NCI-H345 (cell line): ENCODE measurements at places on chromosomes 3 and 15.

- DNase-seq, result no peak
These were observed 26.5 kb upstream of the TIMP4 start for GRCh38 chr3:12185172-12185710.

GRCh38 chr3:123739754-123740153 is 144.4 kb downstream of the MYLK start:
- DNase-seq, result no peak

DNA sequence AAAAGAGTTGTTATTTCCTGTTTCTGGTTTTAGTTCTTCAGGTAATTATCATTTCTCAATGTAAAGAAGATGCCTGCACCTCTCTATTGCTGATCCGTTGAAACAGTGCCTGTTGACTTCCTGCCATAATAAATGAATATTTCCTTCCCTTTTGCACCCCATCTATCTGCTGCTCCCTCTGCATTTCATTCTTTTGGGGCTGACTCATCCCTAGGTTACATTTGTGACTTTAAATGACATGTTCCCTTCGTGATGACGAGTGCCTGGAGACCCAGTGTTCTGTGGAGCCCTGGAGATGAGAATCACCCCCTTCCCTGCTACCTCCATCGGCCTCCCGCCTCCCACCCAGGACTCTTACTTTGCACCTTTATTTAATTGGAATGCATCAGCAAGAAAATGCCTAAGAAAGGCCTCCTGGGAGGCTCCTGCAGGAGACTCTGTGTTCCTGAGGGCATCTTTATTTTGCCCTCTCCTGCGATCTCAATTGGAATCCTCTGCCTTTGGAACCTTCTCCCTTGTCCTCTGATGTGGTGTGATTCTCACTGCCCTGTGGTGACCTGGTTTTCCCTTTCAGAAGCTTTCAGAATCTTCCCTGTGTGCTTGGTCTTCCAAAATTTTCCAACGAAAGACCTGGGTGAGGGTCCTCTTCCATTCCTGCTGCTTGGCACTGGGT is 13.7 kb downstream of the LRRK1 start:
- DNase-seq, result no peak

DNA sequence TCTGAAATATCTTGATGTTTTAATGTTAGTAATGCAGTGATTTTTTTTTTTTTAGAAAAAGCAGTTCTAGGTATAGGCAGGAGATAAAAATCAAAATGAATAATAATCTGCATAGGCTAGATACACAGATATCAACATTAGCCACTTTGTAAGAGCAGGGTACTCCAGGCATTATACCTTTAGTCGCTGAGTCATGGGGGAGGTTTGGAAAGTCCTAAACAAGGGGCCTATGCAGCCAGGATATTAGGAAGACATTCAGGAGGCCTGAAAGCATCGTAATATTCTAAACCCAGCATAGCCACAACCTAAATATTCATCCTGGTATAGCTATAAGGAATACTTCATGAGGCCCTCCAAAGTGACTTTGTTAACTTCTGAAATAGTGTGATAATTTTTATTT is 258.1 kb upstream of the NECTIN3 start:
- no peak for DNase-seq

GRCh38 chr15:91965501-91966193 is 112.1 kb downstream of the SLCO3A1 start:
- peak; percentile 24 for DNase-seq

DNA sequence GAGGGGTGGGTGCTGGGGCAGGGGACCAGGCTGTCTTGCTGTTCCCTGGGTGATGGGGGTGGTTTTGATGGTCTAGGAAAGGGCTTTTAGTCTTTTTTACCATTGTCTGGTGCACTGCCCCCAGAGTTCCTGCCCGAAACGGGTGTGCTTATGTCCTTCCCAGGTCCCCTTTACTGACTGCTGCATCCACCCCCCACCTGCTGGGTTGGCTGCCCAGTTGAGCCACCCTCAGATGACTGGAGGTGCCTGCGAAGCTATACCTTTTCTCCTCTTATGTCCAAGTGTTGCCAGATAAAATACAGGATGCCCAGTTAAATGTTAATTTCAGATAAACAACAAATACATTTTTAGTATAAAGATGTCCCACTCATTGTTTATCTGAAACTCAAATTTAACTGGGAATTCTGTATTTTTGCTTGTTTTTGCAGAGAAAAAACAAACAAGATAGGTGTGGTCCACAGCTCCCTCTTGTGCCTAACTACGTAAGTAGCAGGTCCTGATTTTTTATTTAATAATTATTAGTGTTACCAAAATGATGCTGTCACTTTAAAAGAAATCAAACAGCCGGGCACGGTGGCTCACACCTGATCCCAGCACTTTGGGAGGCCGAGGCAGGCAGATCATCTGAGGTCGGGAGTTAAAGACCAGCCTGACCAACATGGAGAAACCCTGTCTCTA is 6.1 kb upstream of the RPP14 start:
- no peak for DNase-seq

DNA sequence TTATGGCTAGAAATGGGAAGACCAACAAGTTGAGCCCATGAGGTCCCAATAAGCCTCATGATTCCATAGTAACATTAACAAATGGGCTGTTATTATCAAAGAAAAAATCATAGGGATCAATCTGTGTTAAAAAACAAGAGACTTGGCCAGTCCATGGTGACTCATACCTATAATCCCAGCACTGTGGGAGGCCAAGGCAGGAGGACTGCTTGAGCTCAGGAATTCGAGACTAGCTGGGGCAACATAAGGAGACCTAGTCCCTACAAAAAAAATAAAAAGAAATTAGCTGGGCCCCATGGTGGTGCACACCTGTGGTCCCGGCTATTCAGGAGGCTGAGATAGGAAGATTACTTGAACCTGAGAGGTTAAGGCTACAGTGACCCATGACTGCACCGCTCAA is 124.8 kb downstream of the DMXL2 start:
- DNase-seq, result no peak

- DNase-seq, result no peak
These were observed 143.6 kb downstream of the RYR3 start for GRCh38 chr15:33454346-33454745.

- DNase-seq, result no peak
These were observed 958.8 kb downstream of the ZPLD1 start for GRCh38 chr3:103393395-103394186.

DNA sequence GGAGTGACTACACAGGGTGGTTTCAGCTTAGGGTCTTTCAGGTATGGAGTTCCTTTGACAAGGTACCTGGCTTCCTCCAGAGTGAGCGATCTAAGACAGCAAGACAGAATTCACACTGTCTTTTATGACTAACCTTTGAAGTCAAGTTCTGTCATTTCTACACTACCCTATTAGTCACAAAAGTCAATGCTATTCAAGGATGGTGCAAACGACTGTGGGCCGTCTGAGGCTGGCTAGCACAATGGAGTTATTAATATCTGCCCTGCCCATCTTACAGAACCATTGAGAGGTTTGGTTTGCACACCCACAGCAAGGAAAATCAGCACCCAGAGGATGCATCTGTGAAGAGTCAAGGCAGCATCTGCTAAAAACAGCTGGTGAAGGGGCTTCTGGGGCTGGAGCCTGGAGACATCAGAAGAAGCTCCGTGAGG is 62.9 kb upstream of the XCR1 start:
- no peak for DNase-seq

DNA sequence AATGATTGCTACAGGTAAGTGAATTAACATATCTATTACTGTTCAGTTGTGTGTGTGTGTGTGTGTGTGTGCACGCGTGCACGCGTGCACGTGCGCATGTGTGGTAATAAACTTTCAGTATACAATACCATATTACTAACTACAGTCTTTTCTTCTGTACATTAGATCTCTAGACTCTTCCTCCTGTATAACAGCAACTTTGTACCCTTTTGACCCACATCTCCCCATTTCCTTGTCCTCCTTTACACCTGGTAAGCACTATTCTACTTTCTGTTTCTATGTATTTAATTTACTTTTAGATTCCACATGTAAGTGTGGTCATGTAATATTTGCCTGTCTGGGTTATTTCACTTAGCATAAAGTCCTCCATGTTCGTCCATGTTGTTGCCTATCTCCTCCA is 29.1 kb upstream of the GOLIM4 start:
- DNase-seq, result no peak

GRCh38 chr15:34366271-34367065 is 528 bp downstream of the LPCAT4 start:
- DNase-seq, result peak; percentile 74

DNA sequence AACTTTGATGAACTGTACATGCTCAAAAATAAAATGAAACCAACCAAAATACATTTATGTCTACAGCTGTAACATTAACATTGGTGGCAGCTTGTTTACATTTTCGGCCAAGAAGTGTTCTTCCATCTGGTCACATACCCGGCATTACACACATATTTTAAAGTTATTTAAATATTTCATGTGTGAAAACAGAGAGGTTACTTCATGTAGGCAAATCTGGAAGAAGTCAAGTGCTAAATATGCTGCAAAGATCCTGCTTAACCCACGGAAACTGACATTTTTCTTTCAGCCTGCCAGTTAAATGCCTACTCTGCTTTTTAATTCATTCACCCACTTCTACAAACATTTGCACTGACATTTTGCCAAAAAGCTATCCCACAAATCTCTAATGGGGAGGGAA is 69.7 kb downstream of the MB21D2 start:
- no peak for DNase-seq

GRCh38 chr15:39756806-39757522 is 25.7 kb downstream of the FSIP1 start:
- DNase-seq, result peak; percentile 25

DNA sequence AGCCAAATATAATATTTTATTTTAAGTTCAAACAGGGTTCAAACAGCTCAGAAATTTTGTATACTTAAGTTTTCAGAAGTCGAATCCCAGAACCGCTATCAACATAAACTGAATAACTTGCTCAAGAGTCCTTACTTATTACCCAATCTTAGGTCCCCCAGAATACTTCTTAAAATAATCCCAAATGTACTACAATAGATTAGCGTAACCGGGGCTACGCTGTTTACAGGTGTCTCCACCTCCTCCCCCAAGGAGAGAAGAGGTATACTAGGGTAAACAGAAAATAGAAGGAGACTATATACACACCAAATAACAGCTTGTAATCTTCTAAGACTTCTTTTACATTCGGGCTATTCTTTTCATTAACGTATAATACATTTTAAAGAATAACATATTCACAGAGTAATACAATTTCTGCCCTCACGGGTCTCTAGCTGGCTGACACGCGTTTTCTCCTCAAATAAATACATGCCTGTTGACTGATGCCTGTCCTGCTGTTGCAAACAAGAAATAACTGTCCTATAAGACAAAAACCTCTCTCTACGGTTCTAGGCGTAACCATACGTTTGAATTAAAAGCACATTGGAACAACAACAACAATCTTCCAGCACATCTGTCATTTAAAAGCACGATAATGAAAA is 1.3 kb downstream of the DENND4A start:
- DNase-seq, result no peak

GRCh38 chr3:105862217-105862616 is 6.6 kb downstream of the CBLB start:
- no peak for DNase-seq

DNA sequence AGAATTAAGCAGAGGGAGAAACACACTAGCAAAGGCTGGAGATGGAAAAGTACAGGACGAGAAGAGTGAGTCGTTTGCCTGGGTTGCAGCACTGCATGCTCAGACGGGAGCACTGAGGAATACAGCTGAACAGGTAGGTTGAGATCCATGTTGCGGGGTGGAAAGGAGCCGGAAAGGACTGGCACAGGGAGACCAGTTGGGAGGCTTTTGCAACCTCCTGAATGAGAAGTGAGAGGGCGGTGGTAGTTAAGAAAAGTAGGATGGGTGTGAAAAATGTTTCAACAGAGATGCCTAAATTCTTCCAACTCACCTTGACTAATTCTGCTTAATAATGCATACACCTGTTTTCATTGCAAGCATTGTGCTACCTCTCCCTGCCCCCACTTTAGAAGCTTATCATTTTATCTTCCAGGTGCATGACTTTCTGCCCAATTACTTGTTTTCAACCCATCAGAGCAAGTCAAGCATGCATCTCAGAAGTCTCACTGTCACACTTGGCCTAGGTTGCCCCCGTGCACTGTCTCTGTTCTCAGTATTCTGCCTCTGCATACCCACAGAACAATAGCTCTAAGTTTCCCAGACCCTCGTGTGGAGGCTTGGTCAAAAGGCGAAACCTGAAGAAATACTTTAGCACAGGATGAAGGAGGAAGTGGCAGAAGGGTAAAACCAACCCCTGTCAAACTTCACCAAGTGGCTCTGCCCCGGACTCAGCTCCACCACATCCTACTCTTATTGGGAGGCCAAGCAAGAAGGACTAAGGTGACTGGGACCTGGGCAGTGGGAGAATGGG is 199.3 kb upstream of the BCL6 start:
- DNase-seq, result no peak

GRCh38 chr3:181718369-181718768 is 6.6 kb downstream of the SOX2 start:
- no peak for DNase-seq
